ENCODE measurements at places on chromosomes 7 and 10. TPM values are rescaled to one million over a fixed set of nuclear protein-coding genes. Genes with fewer than 3 reads are reported as not detected.

Gene HHEX
- 16.6 TPM for total RNA-seq

Gene VWDE
- 0.55 TPM for total RNA-seq

Gene PRTFDC1
- 23.8 TPM for total RNA-seq

Gene OR2A1
- not detected for total RNA-seq

Gene ZCCHC24
- 5.3 TPM for total RNA-seq

Gene ZNF777
- total RNA-seq: 18.6 TPM

Gene DRGX
- not detected for total RNA-seq

Gene TACR2
- 0.12 TPM for total RNA-seq

Gene C10orf143
- total RNA-seq: 0.69 TPM

Gene SPDYE2
- total RNA-seq: not detected

Gene GRM3
- not detected for total RNA-seq

Gene PLAU
- total RNA-seq: 163 TPM

Gene TMEM139
- 1.2 TPM for total RNA-seq

Gene CFAP70
- total RNA-seq: 0.19 TPM

Gene STAG3
- total RNA-seq: 0.15 TPM

Gene TEX36
- not detected for total RNA-seq

Gene SCART1
- 0.19 TPM for total RNA-seq

Gene OR2A14
- total RNA-seq: not detected

Gene LAMB1
- total RNA-seq: 144 TPM

Gene ARMH3
- 12.3 TPM for total RNA-seq

Gene GATAD1
- total RNA-seq: 18.9 TPM

Gene FBXO24
- 0.12 TPM for total RNA-seq

Gene OR6B1
- total RNA-seq: not detected

Gene OR13A1
- not detected for total RNA-seq

Gene HOXA9
- 0.44 TPM for total RNA-seq

Gene PRKAR2B
- 3.9 TPM for total RNA-seq

Gene CALN1
- total RNA-seq: not detected

Gene IDI2
- total RNA-seq: not detected

Gene CUL2
- total RNA-seq: 19.1 TPM

Gene EPHA1
- not detected for total RNA-seq

Gene TMEM140
- 1.7 TPM for total RNA-seq

Gene SLC13A1
- not detected for total RNA-seq

Gene BZW2
- 105 TPM for total RNA-seq

Gene RAB19
- total RNA-seq: not detected

Gene GTPBP10
- total RNA-seq: 20.9 TPM

Gene MET
- total RNA-seq: 93.7 TPM

Gene CYP2C9
- total RNA-seq: not detected

Gene ERVW-1
- not detected for total RNA-seq
